ENCODE measurements at places on chromosomes 16 and 17.

DNA sequence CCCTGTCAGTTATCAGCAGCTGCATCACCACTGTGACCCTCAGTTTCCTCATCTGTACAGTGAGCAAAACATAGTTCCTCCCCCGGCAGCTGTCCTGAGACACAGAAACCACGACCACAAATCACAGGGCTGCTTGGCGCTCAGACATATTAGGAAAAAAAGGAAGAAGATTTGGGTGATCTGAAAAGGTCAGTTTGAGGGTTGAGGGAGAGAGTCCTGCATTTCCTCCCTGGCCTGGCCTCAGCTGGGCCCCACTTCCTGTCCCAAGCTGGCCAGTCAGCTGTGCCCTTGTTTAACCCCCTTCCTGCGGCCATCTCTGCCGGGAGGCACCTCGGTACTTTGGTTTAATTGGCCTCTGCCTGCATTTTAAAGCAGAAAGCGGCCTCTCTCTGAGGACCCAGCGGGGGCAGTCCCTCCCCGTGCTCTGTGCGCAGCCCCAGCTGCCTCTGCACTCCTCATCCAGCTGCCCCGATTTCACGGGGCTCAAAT, 24.0 kb upstream of the CIBAR2 start:
- DNase-seq: no peak

DNA sequence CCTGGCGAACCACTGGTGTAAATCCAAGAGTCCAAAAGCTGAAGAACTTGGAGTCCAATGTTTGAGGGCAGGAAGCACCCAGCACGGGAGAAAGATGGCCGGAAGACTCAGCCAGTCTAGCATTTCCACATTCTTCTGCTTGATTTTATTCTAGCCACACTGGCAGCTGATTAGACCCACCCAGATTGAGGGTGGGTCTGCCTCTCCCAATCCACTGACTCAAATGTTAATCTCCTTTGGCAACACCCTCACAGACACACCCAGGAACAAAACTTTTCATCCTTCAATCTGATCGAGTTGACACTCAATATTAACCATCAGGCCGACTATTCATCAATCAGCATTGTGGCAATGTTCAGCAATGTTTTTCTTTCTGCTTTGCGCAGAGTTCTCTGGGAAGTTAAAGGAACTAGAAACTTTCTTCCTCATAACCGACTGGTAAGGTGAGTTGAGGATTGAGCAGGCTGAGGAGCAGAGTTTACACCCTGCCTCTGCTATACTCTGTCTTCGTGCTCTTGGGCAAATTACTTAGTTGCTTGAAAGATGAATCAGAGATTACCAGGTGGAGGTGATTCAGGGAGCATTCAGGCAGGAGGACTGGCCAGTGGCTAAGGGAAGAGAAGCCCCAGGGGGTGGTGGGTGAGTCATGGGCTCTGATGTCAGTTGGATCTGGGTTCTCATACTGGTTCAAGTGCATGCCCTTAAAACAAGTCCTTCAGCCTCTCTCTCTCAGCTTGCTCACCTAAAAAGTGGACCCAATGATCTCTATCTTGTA, 28.2 kb upstream of the BRD7 start:
- DNase-seq: peak; percentile 84

- peak; percentile 85 for DNase-seq
Observed at GRCh38 chr16:85821390-85822135, 22.1 kb downstream of the COX4I1 start.

DNA sequence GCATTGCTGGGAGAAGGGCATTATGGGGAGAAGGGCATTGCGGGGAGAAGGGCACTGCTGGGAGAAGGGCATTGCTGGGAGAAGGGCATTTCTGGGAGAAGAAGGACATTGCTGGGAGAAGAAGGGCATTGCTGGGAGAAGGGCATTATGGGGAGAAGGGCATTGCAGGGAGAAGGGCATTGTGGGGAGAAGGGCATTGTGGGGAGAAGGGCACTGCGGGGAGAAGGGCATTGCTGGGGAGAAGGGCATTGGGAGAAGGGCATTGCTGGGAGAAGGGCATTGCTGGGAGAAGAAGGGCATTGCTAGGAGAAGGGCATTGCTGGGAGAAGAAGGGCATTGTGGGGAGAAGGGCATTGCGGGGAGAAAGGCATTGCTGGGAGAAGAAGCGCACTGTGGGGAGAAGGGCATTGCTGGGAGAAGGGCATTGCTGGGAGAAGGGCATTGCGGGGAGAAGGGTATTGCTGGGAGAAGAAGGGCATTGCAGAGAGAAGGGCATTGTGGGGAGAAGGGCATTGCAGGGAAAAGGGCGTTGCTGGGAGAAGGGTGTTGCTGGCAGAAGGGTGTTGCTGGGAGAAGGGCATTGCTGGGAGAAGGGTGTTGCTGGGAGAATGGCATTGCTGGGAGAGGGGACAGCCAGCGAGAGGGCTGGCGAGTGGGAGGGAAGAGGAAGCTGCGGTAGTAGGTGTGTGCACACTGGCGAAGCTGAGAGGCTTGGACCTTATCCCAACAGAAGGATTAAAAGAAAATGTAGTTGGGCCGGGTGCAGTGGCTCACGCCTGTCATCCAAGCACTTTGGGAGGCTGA, 4.6 kb upstream of the PYDC1 start:
- no peak for DNase-seq

DNA sequence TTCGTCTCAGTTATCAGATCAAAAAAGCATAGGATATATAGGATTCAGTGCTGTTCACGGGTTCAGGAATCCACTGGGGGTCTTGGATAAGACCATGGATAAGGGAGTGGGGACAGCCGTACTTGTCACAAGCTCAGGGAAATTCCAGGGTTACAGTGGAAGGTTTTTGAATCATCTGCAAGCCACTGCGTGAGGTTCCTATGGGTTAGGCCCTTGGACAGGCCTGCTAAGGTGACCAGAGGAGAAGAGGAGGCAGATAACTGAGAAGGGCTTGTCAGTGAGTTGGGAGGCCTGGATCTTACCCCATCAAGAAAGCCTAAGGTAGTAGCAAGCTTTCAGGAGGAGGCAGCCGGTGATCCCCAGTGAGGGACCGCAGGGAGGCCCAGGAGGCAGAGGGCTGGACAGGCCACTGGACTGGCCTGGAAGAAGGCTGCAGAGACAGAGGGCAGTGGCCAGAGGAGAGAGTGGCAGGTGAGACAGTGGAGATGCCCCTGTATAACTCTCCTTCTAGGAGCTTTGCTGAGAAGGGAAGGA, 27.3 kb downstream of the NGFR start:
- no peak for DNase-seq

DNA sequence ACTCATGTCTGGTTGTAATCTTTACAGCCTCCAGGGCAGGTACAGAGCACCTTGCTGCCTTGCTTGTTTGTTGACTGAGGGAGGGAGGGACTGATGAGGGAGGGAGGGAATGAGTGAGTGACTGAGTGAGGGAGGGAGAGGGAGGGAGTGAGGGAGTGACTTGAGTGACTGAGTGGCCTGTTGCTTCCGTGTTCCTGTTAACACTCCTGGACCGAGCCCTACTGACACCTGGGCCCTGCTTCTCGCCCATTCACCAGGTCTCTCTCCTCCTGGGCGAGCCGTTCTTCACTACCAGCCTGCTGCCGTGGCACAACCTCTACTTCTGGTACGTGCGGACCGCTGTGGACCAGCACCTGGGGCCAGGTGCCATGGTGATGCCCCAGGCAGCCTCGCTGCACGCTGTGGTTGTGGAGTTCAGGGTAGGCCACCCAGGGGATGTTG, 41.2 kb downstream of the PRMT7 start:
- DNase-seq: no peak

- DNase-seq: no peak
Observed at GRCh38 chr16:85928401-85928820, 29.4 kb downstream of the IRF8 start.

- DNase-seq: no peak
Observed at GRCh38 chr17:4588391-4588790, 4.1 kb downstream of the SMTNL2 start.

Measured in mesendoderm (in vitro differentiated cells).